ENCODE measurements at places on chromosomes 5 and 9. TPM values are rescaled to one million over a fixed set of nuclear protein-coding genes. Genes with fewer than 3 reads are reported as not detected.

The MEF2C gene
- 0.05 TPM for total RNA-seq

The FBLL1 gene
- not detected for total RNA-seq

The NOL8 gene
- total RNA-seq: 29.1 TPM

The SH3PXD2B gene
- total RNA-seq: 16.5 TPM
